ENCODE measurements at places on chromosomes 6 and 20. TPM values are rescaled to one million over a fixed set of nuclear protein-coding genes. Genes with fewer than 3 reads are reported as not detected.

Gene NNAT
- not detected for total RNA-seq

Gene USP49
- total RNA-seq: 2.8 TPM

Gene HEY2
- total RNA-seq: 0.63 TPM

Gene PPP1R3G
- 3.0 TPM for total RNA-seq

Gene ZBTB2
- 8.8 TPM for total RNA-seq

Gene IRF4
- total RNA-seq: not detected

Gene FLRT3
- total RNA-seq: 0.52 TPM

Gene ECT2L
- not detected for total RNA-seq

Gene PAK5
- total RNA-seq: 0.03 TPM

Gene TBX18
- total RNA-seq: 45.0 TPM

Gene HSF2
- 16.3 TPM for total RNA-seq

Gene C20orf204
- total RNA-seq: 0.76 TPM

Gene NKAIN2
- under 0.01 TPM for total RNA-seq

Gene THBS2
- 2,099 TPM for total RNA-seq

Gene POFUT1
- 67.9 TPM for total RNA-seq

Gene KCNK16
- total RNA-seq: not detected

Gene MYCT1
- 6.0 TPM for total RNA-seq

Gene TULP1
- total RNA-seq: not detected

Gene TFEB
- 6.5 TPM for total RNA-seq

Gene PTPN1
- 28.1 TPM for total RNA-seq

Gene SIRPG
- not detected for total RNA-seq

Gene EPPIN
- total RNA-seq: 0.39 TPM

Gene LY6G6C
- total RNA-seq: not detected

Gene CDH26
- total RNA-seq: 0.59 TPM

Gene ZC3H12D
- 0.33 TPM for total RNA-seq

Gene C20orf96
- 5.0 TPM for total RNA-seq

Gene RHAG
- not detected for total RNA-seq

Gene NFS1
- total RNA-seq: 55.8 TPM

Gene TLDC2
- total RNA-seq: not detected

Gene POPDC3
- 14.8 TPM for total RNA-seq

Gene HSPA1L
- total RNA-seq: 2.2 TPM

Gene FAM217A
- total RNA-seq: not detected

Gene TAGAP
- not detected for total RNA-seq

Gene FAM83B
- 0.03 TPM for total RNA-seq

Gene RNF8
- total RNA-seq: 15.9 TPM

Gene ECI2
- total RNA-seq: 96.7 TPM

Gene MRPS26
- total RNA-seq: 23.7 TPM

Gene KCNS1
- 1.4 TPM for total RNA-seq

Gene SYCP2L
- not detected for total RNA-seq

Gene RSPH4A
- total RNA-seq: 0.10 TPM

Gene IMPG1
- total RNA-seq: not detected

Gene RSPH9
- total RNA-seq: 0.83 TPM

Gene FHL5
- total RNA-seq: not detected

Gene CGA
- not detected for total RNA-seq

Gene LBP
- total RNA-seq: not detected

Gene CST4
- 0.33 TPM for total RNA-seq

Gene KCNK5
- 0.03 TPM for total RNA-seq

Gene ARID1B
- total RNA-seq: 61.4 TPM

Gene SAPCD1
- total RNA-seq: 0.79 TPM
